ENCODE measurements at places on chromosomes 11 and 22.
A peak's percentile ranks its signal among the peaks of the same experiment; 100 is the strongest.

GRCh38 chr11:47331454-47332302, 20.8 kb downstream of the MYBPC3 start:
- no peak for DNase-seq

GRCh38 chr22:31247726-31248125, 35.6 kb downstream of the LIMK2 start:
- DNase-seq: no peak

GRCh38 chr22:50015451-50016307, 3.1 kb upstream of the IL17REL start:
- DNase-seq: peak; percentile 30

- no peak for DNase-seq
Observed at GRCh38 chr11:27394781-27395228, 31.8 kb upstream of the CCDC34 start.

DNA sequence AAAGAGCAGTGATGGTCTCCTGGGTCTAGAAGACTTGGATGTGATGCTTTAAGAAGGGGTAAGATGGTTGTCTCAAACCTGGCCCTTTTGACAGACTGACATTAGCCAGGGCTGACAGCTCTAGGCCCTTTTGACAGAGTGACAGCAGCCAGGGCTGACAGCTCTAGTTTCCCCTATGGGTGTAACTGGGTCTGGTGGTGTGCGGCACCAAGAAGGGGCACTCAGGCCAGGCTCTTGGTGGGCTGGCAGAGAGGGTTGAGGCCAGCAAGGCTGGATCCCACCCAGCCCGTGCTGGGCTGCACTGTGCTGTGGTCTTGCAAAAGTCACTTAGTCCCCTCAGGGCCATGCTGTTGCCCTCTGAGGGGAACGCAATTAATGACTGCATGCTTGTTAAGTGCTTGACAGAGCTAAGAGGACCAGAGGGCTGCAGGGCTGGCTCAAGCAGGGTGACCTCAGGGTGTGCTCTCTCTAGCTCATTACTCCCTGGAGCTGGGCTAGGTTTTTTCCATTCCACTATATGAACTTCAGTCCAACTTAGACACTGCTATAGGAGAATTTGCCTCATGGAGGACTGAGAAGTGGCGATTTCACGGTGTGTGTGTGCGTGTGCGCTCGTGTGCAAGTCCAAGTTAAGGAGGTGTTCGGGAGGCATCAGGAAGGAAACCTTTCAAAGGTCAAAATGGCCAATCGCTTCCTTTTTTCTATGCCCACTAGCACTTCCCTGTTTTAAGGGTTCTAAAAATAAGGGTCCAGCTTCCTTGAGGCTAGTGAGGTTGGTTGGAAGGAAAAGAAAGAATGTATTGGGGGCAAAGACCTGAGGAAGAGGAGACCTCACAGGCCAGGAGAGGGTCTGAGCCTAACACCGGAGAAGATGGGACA, 4.4 kb downstream of the UBASH3B start:
- DNase-seq: peak; percentile 41

DNA sequence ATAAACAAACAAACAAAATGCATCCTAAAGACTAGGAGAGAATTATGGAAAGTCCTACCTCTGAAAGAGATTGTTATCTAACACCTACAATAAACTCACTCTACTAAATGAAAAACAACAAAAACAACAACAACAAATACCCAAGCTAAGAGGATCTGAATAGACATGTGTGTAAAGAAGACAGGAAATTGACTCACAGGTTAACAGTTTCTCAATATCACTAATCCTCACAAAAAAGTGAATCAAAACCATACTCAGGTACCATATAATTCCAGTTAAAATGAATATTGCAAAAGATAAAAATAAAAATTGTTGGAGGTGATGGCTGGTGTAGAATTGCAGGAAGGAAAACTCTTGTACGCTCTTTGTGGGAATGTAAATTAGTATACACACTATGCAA, 110.4 kb upstream of the TOP3B start:
- no peak for DNase-seq

DNA sequence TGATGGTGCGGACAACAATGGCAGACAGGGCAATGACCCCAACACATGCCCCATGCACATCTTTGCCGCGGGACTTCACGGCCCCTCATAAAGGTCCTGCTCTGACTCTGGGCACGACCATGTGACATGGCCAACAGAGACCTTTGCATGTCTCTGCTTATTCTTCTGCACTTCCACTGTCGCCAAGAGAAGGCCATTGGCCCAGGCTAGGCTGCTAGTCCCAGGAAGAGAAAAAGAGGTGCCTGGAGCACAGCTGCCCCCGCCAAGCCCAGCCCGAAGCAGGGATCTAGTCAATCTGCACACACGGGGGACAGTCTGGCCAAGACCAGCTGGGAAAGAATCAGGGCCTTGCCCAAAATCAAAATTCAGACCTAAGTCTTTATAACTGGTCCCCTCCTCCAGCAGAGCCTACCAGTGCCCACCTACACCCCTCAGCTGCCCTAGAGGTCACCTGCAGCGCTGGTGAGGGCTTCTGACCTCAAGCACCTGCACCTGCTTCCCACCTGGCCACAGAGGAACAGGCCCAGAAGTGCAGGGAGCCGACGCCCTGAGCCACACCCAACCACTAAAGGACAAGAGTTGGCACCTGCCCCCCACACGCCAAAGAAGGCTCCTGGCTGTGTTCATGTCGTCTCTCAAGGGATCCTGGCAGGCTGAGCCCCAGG, 8.1 kb downstream of the SULT4A1 start:
- no peak for DNase-seq

GRCh38 chr22:45787759-45788158, 116.1 kb downstream of the ATXN10 start:
- DNase-seq: no peak

- DNase-seq: no peak
Observed at GRCh38 chr11:63375434-63375833, 5.8 kb downstream of the SLC22A9 start.

GRCh38 chr11:3707176-3707575, 36.0 kb upstream of the CHRNA10 start:
- no peak for DNase-seq

DNA sequence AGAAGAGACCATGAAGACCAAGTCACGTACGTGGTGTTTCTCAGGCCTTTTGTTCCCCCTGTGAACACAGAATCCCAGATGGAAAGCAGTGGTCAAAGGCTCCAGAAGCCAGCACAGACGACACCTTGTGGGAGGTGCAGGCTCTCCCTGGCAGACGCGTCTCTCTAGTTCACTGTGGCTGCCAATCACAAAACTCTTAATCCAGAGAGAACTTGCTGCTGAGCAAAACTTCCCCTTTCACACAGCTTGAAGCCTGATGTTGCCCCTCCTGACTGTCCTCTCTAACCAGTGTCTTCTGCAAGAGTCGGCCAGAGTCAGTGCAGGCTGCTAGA, 67.1 kb downstream of the PIWIL3 start:
- DNase-seq: no peak

DNA sequence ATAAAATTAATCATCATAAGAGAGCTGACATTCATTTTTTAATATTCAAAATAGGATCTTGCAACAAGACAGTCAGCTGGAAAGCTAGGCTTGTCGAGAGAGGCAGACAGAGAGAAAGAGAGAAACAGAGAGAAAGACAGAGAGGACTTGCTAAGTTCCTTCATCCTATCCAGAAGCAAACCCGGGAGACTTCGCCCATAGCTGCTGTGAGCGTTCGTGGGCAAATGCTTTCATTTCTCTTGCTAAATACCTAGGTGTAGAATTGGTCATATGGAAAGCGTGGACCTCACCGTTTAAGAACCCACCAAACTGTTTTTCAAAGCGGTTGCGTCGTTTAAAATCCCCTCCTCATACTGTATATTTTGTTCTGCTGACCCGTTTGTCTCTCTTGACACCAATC, 25.3 kb upstream of the KRTAP5-6 start:
- no peak for DNase-seq

- no peak for DNase-seq
Observed at GRCh38 chr11:422249-422656, 7.5 kb upstream of the SIGIRR start.

DNA sequence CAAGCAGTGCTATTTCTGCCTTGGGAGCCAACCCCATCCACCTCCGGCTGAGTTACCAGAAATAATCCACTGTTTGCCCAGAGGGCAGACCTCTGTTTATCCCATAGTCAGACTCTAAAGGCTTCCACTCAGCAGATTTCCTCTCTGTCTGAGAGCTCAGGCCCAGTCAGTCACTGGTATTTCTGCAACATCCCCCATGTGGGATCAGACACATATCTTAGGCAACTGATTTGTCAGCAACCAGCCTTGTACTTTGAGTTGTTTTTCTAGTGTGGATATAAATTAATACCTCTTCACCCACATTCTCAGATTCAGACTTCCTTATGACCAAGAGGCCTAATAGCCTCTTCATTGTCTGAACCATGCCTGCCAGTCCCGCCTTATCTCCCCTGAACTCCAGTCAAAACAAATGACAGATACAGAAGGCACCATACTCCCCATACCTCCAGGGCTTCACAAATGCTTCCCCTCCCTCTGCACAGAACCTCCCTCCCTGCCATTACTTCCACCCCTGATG, 193.6 kb downstream of the FAM76B start:
- DNase-seq: no peak

DNA sequence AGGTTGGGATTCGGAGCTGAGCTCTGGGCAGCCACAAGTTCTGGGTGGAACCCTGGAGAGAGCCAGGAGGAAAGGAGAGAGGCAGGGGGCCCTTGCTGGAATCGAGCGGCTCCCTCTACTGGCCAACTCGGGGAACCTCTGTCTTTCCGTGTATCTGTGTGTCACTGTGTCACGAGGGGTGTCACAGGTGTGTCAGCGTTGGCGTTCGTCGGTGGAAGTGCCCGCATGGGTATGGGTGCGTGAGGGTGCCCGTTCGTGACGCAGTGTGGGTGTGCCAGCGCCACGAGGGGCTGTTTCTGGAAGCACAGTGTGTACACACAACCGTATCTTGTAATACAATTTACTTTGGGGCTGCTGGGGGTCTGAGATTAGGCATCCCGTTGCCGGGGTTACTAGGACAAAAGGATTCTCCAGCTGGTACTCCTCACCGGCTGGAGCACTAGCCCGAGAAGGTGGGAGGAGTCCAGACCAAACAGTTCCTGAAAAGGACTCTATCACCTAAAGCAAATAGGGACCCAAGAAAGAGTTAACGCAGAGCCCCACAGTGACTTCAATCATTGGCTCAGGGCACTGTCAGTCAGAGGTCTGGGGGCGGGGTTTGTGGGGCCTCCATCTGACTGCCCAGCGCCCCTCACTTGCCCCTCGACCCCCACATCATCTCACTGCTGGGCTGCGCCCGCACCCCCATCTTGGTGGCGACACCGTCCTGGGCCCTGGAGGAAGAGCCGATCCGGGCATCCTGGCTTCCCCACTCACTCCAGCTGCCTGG, 2.6 kb upstream of the BCL9L start:
- peak; percentile 98 for DNase-seq

Measured in right forelimb (tissue), 1 donor.